Activated CD8-positive, alpha-beta memory T cell treated with anti-CD3 and anti-CD28 coated beads for 48 hours (primary cell): ENCODE measurements at places on chromosomes 12 and 14.

DNA sequence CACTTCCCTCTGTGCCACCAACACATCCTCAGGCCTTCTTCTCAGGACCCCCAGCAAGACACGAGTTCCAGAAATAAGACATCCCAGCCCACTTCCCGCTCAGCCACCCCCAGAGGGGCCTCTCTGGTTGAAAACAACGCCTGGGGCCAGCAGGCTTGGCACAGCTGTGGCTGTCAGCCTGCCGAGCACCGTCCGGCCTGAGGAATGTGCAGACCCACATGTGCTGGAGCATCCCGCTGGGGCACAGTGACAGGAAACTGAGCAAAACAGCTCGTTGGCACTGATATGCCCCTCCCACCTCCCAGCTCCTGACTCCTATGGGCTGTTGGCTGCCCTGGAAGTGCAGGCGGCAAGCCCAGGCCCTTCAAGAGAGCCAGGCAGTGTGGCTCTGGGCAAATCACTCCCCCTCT lies 1.4 kb downstream of the SYNE3 start:
- DNase-seq: no peak

DNA sequence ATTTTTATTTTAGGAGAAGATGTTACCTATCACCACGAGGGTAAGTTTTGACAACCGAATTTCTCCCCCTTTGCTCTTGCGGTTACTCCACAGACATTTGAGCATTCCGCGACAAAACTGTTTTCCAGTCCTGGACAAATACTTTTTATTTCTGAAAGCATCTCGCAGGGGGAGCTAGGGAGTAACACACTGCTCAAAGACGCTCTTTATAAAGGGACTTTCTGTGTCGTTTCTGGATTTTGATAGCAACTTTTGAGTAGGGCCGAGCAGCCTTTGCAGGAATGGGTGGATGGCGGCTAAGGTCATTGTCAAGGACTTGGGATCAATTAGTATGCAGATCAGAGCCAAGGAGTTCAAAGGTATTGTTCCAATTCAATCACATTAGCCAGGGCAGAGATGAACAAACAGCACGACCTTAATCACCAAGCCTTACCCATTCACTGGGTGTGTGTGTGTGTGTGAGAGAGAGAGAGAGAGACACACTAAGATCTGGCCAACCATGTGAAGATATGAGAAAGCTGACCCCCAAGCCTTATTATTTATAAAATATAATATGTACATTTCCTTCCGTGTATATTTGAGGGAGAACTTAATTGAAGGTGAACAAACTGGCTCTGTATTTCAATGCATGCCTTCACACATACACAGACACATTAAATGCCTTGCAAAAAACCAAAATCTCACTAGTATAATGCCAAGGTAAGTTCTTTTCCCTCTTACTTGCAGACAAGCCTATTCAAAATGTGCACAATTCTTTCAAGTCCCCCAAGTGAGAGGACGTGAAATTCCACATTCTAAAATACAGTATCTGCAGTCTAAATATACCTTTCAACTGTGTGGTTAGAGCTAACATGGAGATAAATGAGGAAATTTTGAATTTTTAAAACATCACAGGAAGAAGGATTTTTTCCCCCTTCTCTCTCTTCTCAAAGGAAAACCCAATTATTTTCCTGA lies 613.8 kb downstream of the VRK1 start:
- DNase-seq: no peak

DNA sequence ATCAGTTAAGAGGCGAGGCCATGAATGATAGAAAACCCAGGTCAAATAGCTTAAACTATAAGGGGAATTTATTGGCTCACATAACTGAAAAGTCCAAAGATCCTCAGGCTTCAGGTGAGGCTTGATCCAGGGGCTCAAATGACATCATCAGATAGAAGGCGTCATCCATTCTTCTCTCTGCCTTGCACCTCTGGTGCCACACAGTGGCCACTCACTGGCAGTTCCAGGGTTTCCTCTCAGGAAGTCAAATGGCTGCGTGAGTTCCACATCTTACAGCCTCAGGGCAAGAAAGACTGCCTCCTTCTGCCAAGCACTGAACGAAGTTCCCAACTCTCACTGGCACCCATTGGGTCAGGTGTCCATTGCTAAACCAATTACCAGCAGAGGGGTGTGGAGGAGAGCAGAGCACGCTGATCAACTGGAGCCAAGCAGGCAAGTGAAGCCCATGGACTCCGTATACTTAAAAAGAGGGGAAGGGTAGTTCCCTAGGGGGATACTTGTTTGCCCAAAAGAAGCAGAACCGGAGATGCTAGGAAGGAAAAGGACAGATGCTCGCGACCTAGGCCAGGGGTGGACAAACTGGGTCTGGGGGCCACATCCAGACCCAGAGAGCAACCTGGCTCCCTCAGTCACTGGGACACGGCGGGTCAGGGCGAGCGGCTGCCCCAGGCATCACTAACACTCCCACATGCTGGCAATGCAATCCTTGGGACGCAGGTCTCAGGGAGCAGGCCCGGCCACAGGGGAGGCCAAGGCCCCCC lies 69.3 kb downstream of the SERPINA3 start:
- DNase-seq: no peak

DNA sequence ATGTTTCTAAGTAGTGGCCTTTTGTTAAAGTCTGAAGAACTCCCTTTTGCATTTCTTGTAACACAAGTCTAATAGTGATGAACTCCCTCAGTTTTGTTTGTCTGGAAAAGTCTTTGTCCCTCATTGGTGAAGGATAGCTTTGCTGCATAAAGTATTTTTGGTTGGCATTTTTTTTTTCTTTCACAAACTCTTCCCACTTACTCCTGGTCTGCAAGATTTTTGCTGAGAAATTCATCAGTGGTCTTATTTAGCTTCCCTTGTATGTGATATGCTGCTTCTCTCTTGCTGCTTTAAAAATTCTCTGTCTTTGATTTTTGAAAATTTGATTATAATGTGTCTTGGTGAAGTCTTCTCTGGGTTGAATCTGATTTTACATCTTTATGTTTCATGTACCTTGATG lies 22.7 kb downstream of the TRMT5 start:
- no peak for DNase-seq

GRCh38 chr12:132131229-132131628 lies 12.9 kb downstream of the DDX51 start:
- DNase-seq: no peak

GRCh38 chr14:100223332-100224201 lies 15.4 kb upstream of the YY1 start:
- no peak for DNase-seq

- DNase-seq: no peak
Measured at GRCh38 chr14:101520621-101521472, 40.4 kb upstream of the DIO3 start.

- no peak for DNase-seq
Measured at GRCh38 chr12:52791271-52792184, 4.4 kb downstream of the KRT3 start.

DNA sequence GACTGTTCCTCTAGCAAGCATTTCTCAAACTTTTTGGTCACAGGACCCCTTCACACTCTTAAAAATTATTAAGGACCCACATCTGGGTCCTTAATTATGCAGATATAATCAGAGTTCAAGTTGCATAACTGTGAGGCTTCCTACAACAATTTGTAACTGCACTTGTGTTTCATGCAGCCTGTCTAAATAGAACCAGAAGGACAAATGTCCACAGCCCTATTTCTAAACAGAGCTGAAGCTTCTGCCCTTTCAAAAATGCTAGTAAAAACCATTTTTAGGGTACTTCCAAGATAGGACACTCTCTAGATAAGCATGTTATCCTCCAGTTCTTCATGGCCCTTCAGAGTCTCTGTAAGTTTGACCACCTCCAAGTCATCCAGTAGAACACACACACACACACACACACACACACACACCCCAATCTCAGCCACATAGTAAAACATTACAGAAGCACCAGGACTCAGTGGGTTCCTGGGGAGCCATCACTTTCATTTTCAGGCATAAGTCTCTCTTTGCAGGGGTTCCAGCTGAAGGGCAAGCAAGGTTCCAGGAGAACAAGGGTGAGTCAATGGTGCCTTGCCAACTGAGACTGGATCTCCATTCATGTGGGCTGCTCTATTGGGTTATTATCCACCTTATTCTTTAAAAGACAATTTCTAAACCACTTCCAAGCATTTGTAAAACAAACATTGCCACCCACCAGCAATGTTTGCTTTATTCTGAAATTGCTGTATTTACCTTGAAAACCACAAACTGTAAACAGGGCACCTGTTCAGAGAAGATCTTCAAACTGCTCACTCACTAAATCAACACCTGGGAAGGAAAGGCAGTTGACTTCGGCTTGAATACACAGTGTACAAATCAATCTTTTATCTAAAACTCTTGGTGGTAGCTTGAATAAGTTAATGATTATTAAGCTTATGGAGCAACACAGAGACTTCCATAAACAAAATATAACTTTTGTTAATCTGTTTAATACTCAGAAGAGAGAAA lies 64.1 kb downstream of the ITPR2 start:
- no peak for DNase-seq

GRCh38 chr14:38150075-38150474 lies 57.6 kb upstream of the SSTR1 start:
- no peak for DNase-seq

DNA sequence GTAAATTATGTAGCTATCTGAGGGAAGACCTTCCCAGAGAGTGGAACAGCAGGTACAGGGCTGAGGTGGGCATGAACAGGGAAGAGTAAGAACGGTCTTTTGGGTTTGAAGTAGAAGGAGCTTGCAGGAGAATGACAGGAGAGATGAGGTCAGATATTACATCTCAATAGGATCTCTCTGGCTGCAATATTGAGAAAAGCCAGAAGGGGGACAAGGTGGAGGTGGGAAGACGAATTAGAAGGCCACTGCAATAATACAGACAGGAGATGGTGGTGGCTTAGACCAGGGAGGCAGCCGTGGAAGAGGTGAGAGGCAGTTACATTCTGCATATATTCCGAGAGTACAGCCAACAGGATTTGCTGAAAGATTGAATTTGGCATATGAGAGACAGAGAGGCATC lies 310.2 kb downstream of the APAF1 start:
- no peak for DNase-seq

GRCh38 chr12:8904665-8905064 lies 9.6 kb upstream of the PHC1 start:
- DNase-seq: no peak

GRCh38 chr12:103697971-103698751 lies 111.1 kb downstream of the STAB2 start:
- peak; percentile 4 for DNase-seq

DNA sequence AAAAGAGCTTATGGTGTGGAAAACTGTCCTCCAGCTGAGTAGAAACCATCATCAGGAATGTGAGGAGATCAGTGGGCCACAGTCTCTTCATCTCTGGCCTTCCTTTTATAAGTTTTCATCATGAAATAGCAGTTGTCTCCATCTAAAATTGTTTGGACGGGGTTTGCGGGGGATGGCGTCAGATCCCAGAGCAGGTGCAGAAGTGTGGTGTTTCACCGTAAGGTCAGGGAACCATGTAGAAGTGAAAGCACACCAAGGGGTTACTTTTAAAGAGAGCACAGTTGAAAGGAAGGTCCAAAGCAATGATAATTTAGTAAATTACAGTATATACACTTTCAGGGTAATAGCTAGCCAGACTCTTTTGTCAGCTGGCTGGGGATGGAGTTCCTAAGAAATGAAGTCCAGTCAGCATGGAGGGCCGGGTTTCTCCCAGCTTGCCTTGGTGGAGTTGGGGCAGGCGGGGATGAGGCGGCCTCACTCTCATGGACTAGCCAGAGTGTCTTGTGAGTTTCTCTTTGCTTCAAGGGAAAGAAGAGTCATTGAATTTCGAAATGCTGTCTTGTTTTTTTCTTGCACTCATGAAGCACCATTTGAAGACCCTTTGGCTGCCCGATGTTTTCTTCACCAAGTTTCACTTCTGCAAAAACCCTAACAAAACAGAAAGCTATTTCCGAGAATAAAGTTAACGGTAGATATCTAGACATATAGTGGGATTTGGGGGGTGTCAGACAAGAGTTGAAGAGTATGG lies 100.6 kb downstream of the ETV6 start:
- no peak for DNase-seq

DNA sequence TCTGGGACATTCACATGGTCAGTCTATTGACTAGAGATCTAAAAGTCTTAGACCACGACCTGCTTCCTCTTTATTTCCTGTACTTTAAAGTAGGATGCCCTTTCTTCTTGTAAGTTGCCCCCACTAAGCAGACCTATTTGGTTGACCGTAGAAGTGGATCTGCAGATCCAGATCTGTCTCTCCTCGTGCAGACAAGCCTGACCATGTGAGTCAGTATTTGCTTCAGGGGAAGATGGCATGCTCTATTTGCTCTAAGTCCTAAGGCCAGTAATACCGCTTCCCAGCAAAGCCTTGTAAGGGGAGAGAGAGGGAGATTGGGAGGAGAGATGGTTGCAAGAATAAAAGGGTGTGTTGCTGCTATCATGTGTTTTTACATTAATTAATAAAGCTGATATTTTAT lies 46.8 kb downstream of the KCNC2 start:
- DNase-seq: no peak

DNA sequence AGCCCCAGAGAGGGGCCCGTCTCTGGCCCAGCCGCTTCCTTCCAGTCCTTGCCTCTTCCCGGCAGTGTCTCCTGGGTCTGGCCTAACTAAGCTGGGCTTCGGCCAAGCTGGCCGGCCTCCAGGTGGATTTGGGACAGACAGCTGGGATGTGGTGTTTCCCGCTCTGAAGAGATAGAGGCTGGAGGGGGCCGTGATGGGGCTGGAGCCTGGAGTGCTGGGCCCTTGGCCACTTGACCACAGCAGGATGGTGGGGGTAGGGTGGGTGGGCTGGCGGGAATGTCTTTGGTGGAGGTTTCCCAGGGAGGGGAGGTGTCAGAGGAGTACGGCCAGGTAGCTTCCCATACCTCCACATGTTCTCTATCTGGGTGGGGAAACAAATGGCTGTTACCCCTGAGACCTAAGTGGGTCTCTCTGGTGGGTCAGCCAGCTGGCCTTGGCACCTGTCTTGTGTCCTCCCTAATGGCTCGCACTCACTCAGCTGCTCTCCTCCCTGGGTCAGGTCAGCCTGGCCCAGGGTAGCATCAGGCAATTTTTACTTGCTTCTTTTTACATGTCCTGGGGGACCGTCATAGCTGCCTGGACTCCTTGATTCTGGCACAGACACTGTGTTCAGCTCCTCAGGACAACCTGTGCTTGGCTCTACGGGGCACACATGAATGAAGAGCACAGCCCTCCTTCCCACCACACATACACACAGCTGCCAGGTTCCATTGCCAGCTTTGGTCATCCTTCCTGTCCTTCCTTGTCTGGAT lies 19.8 kb upstream of the PGF start:
- DNase-seq: no peak

GRCh38 chr12:32854716-32855115 lies 41.9 kb downstream of the PKP2 start:
- DNase-seq: no peak
